ENCODE measurements at places on chromosomes 7 and 10.

- DNase-seq = no peak
These were observed 559.4 kb downstream of the SUGCT start for GRCh38 chr7:40694026-40694809.

GRCh38 chr7:92359801-92360200, 87.5 kb upstream of the GATAD1 start:
- no peak for DNase-seq

DNA sequence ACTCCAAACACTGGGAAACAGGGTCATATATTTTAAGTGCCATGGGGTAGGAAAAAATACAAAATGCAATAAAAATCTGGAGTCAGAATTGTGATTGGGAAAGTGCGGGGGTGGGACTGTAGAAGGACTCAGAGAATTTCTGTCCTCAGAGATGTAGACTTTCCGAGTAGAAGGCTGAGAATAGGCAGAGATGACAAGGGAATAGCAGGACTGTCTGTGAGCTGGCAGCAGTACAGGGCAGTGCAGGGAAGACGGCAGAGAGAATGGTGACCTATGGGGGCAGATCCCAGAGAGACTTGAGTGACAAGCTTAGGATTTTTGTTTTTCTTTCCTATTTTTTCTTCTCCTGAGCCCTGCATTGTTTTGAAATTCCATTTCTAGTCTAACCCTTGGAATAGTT, 127.6 kb downstream of the SLC16A9 start:
- no peak for DNase-seq

DNA sequence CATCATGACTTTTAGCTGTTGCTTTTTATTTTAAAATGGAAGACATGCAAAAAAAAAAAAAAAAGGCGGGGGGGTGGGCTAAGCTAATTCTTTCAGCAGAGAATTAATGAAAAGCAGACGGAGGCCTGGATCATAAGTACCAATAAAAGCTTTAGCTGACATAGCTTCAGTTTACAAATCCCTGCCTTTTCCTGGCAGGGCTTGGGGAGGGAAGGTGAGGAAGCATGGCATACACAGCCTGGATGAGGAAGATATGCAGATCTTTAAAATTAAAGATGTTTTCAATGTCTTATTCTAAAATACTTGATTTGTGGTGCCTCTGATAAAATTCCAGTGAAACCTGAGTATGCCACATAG, 57.0 kb downstream of the ICA1 start:
- DNase-seq = no peak

DNA sequence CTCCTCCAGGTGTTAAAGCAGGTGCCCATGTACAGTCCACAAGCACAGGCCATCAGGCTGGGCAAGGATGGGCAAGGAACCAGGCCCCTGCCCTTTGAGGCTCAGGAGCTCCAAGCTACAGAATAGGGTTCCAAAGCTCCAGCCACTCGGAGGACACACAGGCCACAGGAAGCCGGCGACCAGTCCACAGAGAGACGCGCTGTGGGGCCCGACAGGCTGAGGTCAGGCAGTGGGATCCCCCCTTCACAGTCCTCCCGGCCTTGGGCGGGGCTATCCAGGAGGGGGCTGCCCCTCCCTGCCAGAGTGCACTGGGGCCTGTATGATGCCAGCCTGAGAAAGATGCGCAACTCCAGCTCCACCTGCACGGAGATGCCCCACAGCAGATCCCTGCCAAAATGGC, 34.0 kb downstream of the MAD1L1 start:
- DNase-seq = no peak

GRCh38 chr7:36652431-36652830, 71.9 kb downstream of the AOAH start:
- no peak for DNase-seq

DNA sequence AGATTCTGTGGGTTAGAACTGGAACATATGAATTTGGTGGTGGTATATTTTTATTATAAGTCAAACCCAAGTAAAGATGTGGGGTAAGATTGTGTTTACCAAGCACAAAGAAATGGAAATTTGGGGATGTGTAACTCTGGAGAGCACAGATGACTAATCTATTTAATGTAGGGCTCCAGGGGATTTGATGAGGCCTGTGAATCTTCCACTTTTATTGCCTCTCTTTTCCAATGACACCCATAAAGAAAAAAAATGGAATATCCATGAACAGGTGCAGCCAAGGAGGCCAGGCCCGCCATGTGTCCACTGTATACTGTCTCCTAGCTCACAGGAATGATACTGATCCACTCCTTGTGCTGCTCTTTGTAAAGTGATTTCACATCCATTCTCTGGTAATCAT, 2.8 kb downstream of the SRGN start:
- DNase-seq = no peak

DNA sequence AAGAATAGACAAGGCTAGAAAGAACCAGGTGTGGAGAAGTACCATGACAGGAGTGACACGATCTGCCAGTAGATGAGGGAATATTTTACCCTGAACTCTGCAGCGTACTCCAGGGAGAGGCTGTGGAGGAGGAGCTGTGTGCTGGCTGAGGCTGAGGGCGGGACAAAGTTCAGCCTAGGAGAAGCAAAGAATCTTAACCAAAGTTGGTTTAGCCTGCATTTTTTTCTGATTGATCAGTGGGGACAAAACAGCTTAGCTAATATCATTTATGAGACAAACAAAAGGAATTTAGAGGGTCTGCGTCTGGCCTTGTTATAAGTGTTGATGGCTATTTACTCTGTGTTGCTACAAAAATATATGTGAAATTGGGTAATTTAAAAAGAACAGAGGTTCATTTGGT, 5.2 kb upstream of the NPSR1 start:
- peak; percentile 42 for DNase-seq

DNA sequence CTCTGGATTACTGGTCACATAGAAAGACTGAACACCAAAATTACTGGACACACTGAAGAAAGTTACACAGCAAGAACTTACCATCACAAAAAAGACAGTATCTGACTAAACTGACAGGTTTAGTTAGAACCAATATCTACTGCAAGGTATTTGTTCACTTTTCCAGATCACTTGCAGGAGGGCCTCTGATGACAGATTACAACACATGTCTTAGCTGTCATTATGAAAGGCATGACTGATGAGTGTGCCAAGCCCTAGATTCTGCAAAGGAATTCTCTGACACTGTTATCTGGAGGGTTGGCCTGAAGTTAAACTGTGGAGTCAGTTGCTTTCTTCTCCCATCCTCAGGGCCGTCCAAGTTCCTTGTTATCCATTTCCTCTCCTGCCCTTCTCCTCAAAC, 242.7 kb downstream of the KIF20B start:
- no peak for DNase-seq

GRCh38 chr7:7516156-7516555, 19.5 kb downstream of the COL28A1 start:
- DNase-seq = no peak

DNA sequence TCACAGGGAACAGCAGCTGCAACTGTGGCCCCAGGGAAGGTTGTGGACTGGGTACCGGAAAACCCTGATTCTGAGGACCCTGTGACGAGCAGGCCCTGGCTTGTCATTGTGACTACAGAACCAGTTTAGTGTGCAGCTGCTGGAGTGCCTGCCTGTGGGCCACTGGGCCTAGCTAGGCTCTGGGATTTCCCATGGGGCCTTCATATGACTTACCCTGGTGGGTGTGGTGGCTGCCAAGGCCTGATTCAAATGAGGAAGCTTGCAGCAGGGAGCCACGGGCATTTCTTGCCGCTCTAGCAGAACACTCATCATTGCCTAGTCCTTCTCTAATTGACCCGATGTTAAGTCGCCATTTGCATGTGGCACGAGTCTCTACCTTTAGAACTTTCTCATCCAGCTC, 14.7 kb upstream of the CAMK2G start:
- DNase-seq = peak; percentile 79

DNA sequence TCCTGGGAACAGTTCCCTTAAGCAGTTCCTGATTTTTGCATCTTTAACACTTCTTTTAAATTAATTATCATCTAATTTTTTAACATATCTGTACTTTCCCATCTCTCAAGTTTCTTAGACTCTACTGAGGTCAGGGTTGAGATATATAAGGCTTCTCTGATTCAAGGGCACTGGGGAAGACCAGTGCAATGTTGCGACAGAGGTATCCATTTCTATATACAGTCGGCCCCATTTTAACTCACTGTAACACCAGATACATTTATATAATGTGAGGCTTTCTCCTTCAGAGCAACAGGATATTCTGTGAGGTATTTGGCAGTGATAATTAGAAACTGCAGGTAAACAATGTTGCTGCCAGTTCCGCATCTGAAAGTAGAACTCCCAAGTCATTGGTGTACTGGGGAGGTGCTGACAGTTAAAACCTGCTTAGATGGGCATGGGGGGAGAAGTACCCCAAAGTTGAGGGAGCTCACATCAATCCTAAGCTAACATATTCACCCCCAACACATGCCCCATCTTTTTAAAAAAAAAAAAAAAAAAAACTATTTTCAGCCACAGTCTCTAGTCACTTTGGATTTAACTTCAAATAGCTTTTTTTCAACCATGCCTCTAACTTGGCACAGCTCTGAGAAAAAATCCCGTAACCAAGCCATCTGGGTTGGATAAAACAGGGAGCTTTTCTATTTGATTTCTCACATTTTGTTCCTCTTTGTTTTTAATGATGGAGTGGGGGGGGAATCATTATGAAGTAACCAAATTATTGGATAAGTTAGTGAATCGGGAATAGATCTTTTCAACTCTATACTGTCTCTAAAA, 62.9 kb downstream of the REEP3 start:
- no peak for DNase-seq

DNA sequence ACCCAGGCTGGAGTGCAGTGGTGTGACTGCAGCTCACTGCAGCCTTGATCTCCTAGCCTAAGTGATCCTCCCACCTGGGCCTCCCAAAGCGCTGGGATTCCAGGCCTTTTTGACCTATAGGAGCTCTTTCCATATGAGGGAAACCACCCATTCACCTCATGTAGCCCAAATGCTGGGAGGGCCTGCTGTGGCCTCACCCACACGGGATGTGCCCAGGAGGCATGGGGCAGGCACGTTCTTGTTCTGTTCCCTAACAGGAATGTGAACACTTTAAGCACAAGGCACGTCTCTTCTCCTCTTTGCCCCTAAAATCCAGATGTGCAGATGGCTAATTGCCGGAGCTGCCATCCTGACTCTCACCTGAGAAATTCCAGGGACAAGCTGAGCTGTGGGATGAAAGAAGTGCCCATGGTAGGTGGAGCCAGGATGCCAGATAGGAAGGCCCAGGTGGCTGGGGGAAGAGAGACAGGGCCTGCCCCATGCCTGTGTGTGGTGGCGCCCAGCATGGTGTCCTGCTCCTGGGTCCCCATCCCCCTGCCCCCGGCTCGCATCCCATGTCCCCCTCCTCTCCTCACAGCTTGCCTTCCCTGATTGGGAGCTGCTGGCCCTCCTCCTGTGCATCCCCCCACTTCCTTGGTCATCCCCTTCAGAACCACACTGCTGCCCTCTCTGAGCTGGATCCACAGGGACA, 17.3 kb downstream of the CAMK2B start:
- no peak for DNase-seq

DNA sequence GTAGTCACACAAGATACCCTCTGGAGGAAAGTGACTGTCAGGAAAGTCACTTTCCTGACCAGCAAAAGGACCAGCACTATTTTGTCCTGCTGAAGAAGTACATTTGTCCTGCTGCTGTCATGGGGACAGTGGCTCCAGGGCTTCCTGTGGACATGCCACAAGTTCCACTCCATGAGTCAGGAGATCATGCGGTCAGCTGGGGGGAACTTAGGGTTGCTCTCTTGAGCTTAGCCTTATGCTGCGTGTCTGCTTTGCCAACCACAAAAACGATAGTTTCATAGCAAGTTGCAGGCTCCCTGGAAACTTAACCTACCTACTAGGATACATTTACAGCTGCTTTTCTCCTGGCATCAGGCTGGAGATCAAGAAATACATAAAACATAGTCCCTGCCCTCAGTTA, 19.8 kb upstream of the ALOX5 start:
- DNase-seq = no peak

- DNase-seq = no peak
These were observed 54.3 kb downstream of the LRRC18 start for GRCh38 chr10:48885376-48885775.

- DNase-seq = no peak
These were observed 53.3 kb upstream of the SORCS3 start for GRCh38 chr10:104587751-104588150.

DNA sequence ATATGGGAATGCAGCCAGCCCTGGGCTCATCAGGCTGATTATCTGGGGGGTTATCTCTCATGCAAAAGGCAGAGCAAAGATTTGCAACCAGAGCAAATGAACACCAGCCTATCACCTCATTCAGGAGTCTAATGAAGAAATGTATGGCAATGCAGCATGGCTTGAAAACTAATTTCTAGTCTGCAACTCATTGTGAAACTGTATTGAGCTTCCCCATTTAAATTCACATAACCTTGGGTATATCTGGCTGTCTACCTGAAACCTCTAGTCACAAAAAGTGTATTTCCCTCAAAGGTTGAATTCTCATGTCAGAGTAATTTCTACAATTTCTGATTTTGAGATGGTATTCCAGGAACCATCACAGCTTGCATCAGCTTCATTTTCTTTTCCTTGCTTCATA, 240.0 kb downstream of the SDHAF3 start:
- DNase-seq = no peak

- peak; percentile 88 for DNase-seq
These were observed 243.9 kb downstream of the SNX13 start for GRCh38 chr7:17696422-17696821.

GRCh38 chr7:145534301-145534700, 582.3 kb upstream of the CNTNAP2 start:
- DNase-seq = no peak

DNA sequence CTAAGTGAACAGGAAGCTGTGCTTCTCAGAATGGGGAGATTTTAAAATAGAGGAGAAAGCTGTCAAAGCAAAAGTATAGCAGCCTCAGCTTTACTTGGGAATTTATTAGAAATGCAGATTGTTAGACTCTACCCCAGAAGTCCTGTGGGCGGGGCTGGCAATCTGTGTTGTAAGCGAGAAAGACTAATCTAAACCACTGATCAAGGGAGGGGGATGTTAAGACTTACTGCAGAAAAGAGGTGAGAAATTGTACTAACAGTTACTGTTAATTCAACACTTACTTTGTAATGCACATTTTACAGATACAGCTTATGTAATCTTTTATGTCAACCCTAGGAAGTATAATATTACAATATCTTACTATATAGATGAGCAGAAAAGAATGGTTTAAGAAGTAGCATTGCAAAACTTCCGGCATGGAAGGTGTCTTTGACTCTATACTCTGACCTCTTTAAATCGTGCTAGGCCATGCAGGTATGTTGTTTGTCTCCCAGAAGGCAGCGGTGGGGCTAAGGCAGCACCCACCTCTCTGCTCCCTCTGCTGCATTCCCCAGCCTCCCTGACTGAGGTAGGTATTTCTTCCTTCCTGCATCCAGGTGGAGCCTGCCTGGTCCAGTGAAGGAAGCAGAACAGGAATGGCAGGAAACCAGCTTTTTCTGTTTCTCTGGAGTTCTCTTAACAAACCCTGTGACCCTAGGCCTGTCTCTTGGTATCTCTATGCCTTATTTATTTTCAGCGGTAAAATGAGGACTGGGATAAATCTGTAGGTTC, 462.2 kb downstream of the AUTS2 start:
- no peak for DNase-seq

- no peak for DNase-seq
These were observed 186.2 kb downstream of the DNAJB6 start for GRCh38 chr7:157522954-157523353.
